Stimulated activated CD4-positive, alpha-beta T cell treated with anti-CD3 and anti-CD28 coated beads, Interleukin-15, amount 100 ng/mL, for 1 hour (primary cell): ENCODE measurements at places on chromosomes 4 and X.

DNA sequence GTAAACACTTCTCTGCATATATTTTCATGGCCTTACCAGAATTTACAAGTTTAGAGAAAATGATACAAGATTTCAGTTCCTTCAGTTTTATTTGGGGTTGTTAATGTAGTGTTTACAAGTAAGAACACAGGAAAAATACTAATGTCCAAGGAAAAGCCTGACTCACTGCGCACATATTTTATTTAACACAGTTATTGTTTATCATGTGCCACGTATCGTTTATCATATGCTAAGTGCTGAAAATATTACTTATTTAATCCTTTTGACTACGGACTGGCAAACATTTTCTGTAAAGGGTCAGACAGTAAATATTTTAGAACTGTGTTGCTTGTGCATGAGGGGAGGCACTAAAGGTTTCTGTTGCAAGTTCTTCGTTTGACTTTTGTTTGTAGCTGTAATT, 794 bp downstream of the HSD17B13 start:
- DNase-seq = no peak

GRCh38 chrX:71558920-71559319, 19.3 kb upstream of the GCNA start:
- no peak for DNase-seq

GRCh38 chr4:6233929-6234328, 33.6 kb upstream of the JAKMIP1 start:
- no peak for DNase-seq

- DNase-seq = no peak
Measured at GRCh38 chr4:108560616-108561015, 59.8 kb upstream of the RPL34 start.

GRCh38 chr4:183798301-183799253, 106.5 kb upstream of the STOX2 start:
- no peak for DNase-seq
